ENCODE measurements at places on chromosomes 13 and 19. TPM values are rescaled to one million over a fixed set of nuclear protein-coding genes. Genes with fewer than 3 reads are reported as not detected.
A peak's percentile ranks its signal among the peaks of the same experiment; 100 is the strongest.

DNA sequence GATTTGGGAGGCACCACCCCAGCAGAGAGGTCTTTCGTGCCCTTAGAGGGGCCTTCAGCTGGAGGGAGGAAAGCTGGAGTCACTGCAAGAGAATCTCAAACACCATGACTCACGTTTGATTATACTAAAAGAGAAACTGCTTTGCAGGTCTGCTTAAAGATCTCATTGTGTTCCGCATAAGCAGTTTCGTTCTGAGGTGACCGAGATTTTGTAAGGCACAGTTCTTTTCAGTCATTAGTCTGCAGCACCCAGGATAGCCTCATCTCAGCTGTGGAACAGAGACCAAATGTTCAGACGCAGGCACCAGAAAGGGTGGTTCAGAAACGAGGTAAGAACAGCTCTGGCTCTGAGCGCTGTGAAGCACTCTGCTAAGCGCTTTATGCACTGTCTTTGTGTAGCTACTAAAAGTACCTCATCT lies 71.2 kb upstream of the GTF3A start:
- no peak for DNase-seq

GRCh38 chr13:37453246-37453645 lies 145.3 kb downstream of the POSTN start:
- no peak for DNase-seq

DNA sequence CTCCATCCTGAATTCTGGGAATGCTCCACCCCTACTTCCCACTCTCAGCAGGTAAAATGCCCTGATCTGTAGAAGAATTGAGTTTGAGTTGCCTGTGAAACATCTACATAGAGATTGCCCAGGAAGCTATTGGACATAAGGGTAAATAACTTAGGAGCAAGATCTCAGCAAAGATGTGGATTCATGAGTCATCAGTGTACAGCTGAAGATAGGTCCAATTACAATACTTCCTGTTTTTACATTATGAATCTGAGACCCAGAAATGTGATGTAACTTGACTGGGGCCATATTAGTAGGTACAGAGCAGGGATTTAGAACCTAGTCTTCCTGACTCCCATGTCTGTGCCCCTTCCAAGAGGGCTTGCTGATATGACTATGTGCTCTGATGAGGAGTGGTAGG lies 79.4 kb upstream of the FNDC3A start:
- peak; percentile 27 for DNase-seq

GRCh38 chr13:59483501-59484145 lies 680.1 kb downstream of the DIAPH3 start:
- DNase-seq, result no peak

GRCh38 chr13:48857576-48857975 lies 118.1 kb upstream of the FNDC3A start:
- no peak for DNase-seq

DNA sequence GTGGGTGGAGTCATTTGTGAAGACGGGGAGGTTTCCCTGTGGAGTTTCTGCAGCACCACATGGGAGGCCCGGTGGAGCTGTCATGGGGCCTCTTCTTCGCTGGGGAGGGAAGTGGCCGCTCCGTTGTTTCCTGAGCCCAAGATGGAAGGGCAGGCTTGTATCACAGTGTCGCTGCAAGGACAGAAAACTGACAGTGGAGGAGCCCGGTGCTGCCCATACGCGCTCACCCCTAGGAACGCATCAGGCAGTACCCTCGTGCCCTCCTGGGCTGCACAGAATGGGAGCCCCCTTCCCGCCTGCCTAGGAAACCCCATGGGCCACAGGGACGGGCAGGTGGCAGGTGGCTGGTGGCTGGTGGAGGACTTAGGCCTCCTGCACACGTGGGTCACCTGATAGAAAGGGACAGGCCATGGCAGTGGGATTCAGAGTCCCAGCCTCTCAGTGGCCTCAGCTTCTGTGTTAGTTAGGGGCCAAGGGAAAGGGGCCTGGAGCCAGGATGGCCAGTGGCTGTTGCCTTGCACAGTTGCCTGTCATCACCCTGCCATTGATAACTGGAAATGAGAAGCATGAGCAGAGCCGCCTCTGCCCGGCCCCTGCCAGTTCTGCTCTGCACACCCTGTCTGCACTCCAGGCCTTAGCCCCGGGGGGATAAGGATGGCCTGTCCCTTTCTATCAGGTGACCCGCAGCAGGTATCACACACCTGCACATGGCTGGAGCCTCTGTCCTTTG lies 7.6 kb downstream of the COL4A2 start:
- no peak for DNase-seq

GRCh38 chr19:31310432-31311133 lies 38.7 kb downstream of the TSHZ3 start:
- DNase-seq, result no peak

DNA sequence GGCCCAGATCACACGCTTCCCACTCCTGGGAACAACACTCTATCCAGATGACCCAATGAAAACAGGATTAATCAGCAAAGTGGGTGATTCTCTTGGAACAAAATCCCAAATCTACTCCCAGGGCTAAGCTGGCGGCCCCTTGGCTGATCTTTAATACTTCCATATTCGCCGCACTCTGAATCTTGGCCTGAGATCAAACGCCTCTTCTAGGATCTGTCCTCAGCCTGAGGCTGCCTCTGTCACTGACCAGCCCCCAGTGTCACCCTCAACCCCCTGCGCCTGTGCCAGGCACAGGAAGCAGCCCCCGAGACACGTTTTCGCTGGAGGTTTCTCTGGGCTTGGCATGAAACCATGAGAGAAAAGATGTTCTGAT lies 2.4 kb upstream of the CTXN1 start:
- no peak for DNase-seq

DNA sequence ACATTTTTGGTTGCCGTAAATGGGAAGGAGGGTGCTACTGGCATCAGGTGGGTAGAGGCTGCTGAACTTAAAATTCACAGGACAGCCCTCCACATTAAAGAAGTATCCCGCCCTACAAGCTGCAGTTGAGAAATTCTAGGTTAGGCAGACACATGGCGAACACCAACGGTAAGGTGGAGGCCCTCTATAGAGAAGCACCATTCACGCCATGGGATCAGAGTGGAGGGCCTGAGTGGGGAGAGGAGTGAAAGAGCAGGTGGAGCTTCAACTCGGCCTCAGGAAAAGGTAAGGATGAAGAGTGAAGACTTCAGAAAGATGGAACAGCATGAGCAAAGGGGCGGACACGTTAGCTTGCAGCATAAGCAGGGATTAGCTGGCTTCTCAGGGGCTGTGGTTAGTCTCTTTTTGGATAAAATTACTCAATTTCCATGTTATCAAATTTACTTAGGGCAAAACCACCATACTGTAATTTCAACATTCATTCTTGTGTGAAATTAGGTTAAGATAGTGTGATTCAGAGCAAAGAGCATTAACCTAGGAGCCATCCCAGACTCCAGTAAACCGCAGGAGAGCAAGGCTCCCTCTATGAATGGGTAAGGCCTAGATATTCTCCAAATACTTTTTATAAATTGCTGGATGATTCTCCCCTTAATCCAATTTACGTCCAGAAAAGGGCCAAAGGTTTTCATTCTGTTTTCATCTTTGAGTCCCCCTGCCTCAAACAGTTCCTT lies 1.2 kb downstream of the EEF1AKMT1 start:
- no peak for DNase-seq

DNA sequence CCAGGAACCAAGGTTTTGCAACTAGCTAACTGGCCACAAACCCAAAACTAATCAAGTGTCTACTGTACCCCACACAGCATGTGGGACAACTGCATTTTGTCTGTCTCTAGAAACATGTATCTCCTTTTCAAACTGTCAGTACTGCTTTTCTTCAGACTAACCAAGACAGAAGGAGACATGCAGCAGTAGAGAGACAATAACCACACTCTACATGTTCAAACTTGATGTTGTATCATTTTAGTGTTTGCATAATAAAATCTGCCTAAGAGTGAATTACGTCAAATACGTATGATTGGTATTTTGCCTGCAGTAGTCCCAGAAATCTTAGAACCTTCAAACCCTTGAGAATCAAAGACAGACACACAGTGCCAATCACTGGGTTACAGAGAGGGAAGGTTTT lies 22.0 kb upstream of the FREM2 start:
- no peak for DNase-seq

GRCh38 chr19:8142513-8142900 lies 6.9 kb downstream of the FBN3 start:
- no peak for DNase-seq

DNA sequence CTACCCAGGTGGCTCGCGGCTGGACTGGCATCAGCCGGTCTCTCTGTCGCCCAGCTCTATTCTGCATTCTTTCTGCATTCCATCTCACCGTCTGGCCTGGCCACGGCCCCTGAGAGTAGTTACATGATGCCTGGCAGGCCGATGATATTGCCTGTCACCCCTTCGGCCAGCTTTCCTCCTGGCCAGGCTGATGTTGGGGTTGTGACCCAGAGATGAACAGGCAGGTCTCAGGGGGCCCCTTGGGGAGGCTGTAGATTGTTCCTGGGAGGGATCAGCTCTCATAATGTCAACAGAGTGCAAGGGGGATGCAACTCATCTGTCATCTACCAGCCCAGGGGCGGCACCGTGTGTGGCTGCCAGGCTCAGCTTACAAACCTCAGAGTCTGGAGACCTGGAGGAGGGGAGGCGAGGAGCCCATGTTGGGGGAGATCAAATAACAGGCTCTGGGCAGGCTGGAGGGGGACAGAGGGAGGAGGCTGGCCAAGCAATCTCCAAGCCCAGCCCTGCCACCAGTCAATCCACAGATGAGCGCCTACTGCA lies 13.6 kb upstream of the FBXO17 start:
- DNase-seq, result no peak

DNA sequence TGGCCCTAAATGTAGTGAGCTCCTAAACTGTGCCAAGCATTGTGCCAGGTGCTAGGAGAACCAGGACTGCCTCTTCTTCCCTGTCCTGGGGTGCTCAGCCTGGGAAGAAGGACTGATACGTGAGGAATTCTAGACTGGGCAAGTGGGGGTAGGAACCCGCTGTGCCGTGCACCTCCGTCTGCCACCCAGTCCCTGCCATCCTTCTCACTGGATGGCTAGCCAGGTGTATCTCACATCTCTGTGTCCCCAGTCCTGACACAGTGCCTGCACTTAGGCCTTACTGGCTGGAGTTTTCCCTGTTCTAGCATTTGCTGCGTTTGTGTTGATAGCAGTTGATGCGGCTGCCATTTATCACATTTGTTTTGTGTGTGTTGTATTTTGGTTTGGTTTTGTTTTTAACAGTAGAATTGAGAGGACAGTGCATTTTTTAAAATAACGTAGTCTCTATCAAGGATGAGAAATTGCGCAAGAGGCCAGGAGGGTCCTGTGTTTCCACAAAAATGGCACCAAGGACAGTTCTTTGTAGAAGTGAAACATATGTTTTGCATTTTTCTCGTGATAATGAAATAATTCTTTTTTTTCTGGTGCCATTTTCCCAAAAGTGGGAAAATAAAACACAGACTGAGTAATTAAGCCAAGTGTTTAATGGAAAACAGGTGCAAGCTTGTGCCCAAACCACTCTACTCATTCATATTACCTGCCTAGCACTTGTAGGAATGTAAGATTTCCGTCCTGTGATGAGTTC lies 4.7 kb upstream of the GPR183 start:
- no peak for DNase-seq

- no peak for DNase-seq
Measured at GRCh38 chr19:33291623-33292534, 10.5 kb downstream of the CEBPA start.

DNA sequence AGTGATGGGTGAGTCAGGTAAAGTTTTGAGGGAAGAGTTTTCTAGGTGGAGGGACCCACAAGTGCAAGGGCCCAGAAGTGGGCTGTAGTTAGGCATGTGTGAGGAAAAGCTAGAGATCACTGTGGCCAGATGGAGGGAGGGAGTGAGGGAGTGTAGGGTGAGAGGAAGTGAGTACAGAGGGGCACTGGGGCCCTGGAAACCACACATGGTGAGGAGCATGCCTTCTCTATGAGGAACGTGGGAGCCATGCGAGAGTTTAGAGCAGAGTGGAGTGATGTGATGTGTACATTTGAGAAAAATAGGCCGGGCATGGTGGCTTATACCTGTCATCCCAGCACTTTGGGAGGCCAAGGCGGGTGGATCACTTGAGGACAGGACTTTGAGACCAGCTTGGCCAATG lies 14.7 kb upstream of the SHKBP1 start:
- DNase-seq, result no peak

GRCh38 chr13:39577203-39577602 lies 25.8 kb downstream of the LHFPL6 start:
- no peak for DNase-seq

GRCh38 chr13:101447852-101448251 lies 4.6 kb upstream of the ITGBL1 start:
- DNase-seq, result no peak

DNA sequence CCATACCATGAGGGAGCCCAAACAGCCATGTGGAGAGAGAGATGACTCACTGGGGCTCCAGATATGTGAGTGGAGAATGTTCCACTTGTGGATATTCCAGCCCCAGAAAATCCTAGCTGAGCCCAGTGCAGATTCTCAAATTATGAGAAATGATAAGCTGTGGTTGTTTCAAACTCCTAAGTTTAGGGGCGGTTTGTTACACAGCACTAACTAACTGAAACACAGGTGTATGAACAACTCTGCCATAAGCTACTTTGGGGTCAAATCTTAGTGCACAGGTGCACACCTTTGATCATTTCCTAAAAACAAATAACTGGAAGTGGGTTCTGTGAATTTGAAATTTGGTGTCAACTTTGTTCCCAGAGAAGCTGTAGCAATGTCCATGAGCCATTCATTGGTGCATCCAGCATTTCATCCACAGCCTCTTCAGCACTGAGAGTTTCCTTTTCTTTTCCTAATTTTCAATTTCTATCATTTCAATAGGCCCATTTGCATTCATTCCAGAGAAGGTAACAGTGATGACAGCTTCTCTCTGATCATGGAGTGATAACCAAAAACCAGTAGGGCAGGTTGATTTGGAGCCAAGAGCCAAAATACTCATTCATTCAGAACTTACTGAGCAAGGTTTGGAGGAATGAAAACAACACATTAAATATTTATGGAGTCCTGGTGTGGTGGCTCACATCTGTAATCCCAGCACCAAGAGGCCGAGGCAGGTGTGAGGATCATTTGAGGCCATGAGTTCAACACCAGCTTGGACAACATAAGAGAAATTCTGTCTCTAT lies 8.8 kb upstream of the CLPP start:
- DNase-seq, result no peak

DNA sequence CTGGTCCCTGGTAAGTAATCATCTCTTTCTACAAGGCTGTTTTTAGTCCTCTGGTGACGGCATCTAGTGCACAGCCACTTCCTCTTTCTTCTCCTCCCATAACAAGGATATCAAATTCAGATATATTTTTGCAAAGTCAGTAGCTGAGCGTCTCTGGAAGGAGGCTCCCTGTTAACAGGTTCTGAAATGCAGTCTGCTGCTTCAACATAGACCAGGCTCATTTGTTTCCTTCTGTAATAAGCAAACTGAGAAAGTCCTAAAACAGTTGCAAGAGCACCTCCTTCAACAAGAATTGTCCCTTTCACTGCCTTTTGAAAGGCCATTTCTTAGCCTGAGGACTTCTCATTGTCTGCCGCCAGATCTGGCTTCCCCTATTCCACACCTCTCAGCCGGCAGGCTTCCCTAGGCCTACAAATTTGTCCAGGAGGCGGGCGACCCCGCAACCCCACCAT lies 7.4 kb upstream of the ZSCAN5A start:
- no peak for DNase-seq

GRCh38 chr19:4124638-4125037 lies 716 bp upstream of the MAP2K2 start:
- DNase-seq, result no peak

GRCh38 chr19:14673088-14673487 lies 1.6 kb downstream of the ADGRE3 start:
- no peak for DNase-seq

The ZNF564 gene
- 4.8 TPM for total RNA-seq

The MEF2B gene
- 1.0 TPM for total RNA-seq

The PPP1R13L gene
- 9.4 TPM for total RNA-seq

The RNF113B gene
- total RNA-seq, result not detected

The MEIOSIN gene
- not detected for total RNA-seq

The FUT2 gene
- not detected for total RNA-seq

The SCN1B gene
- total RNA-seq, result 6.8 TPM

The ADAT3 gene
- 2.8 TPM for total RNA-seq

The CEACAM8 gene
- total RNA-seq, result not detected

The SIGLEC10 gene
- total RNA-seq, result not detected

Measured in HFFc6 (cell line).